ENCODE measurements at places on chromosomes 3 and 15. TPM values are rescaled to one million over a fixed set of nuclear protein-coding genes. Genes with fewer than 3 reads are reported as not detected.

- no peak for DNase-seq
Measured at GRCh38 chr15:92989470-92989869, 89.3 kb downstream of the CHD2 start.

GRCh38 chr3:113274425-113275257, 63.3 kb downstream of the BOC start:
- DNase-seq: no peak

GRCh38 chr3:3629911-3630310, 169.3 kb upstream of the LRRN1 start:
- no peak for DNase-seq

DNA sequence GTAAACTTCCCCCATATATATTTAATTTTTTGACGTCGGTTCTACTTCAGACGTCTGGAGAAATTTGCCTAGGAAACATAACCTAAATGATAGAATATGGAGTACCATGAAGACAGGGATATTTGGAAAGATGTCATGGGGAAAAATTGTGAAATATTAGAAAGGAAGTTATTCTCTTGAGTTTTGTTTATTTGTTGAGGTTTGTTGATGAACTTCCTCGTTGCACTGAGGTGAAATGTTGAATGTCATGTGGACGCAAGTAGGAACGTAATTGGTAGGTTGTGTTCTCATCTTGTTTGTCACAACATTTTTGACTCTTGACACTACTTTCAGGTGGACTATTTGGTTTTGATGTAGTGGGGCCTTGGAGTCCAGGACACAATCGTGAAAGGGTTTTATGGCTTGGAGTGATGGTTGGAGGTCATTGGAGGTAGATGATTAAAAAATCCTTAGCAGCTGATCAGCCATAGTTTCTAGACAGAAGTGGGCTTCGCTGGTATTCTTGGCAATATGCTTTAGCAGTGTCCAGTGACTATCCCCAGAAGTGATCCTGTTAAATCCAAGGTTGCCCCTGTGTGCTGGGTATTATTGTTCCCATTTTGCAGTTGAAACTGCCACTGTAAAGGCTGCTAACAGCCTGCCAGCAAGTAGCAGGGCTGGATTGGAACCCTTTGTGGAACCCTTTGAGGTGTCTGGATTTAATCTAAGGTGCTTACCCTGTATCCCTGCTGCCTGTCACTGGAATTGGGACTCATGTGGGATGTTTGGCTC, 1.5 kb downstream of the ABHD5 start:
- no peak for DNase-seq

- DNase-seq: no peak
Measured at GRCh38 chr15:59002418-59002859, 15.0 kb downstream of the RNF111 start.

DNA sequence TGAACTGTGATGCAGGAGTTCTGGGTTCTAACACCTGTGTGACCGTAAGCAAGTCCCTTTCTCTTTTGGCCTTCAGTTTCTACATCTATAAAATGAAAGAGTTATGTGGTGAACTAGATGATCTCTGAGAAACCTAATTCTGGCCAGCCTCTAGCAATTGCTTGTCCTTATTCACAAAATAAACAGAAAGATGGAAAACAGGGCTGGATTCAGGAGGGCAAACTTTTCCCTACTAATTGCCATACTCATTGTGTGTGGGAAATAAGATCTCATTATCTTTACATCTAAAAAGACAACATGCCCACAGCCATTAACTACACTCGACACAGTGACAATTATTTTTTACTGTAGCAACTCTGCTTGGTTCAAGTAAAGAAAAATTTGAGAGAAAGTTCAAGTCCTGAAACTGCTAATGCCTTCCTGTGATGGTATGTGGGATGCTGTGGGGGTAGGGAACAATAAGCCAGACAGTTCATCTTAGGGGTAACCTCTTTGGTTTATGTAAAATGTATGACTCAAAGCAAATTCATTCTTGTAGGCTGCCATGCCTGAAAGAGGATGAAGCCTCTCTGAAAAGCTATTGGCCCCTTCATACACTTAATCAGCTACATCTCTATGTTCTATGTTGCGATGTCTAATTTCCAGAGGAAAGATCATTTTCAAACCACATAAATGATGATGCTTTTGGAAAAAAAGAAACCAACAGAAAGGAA, 177.6 kb upstream of the BCL6 start:
- DNase-seq: no peak

- DNase-seq: no peak
Measured at GRCh38 chr3:73469331-73469730, 155.4 kb downstream of the PDZRN3 start.

DNA sequence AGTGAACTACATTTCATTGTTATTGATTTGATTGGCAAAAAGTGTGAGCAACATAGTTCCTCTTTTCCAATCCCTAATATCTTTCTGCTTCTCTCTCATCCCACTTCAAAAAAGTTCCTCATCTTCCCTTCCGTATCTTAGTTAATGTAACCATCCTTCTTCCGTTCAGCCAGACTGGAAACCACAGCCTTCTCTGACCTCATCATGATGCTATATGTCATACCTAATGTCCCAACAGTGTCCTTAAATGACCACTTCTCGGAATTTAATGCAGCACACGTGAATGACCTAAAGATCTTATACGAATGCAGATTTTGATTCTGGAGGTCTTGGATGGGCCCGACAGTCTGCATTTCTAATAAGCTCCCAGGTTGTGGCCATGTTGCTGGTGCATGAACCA, 320.3 kb upstream of the SATB1 start:
- DNase-seq: no peak

- DNase-seq: no peak
Measured at GRCh38 chr3:47418167-47419082, 37.6 kb downstream of the PTPN23 start.

GRCh38 chr15:100940767-100941379, 21.7 kb downstream of the LRRK1 start:
- DNase-seq: no peak

- DNase-seq: no peak
Measured at GRCh38 chr3:62161371-62161770, 212.0 kb downstream of the FEZF2 start.

DNA sequence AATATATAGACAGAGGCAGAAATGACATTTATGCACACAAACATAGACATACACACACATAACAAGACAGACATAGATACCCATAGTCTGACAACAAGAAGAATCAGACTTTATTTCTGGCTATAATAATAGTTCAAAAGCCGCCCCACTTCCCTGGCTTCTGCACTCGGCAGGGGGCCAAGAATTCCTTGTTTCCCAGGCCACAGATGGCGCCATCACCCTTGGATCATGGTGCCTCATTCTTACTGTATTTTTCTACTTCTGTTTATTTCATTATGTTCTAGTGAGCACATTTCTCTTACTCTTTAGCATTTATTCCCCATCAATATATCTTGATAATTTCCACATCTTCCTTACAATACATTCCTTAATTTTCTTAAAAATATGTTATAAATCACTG, 387.5 kb downstream of the NLGN1 start:
- DNase-seq: peak; percentile 60

GRCh38 chr15:97736748-97737147, 223.8 kb upstream of the ARRDC4 start:
- DNase-seq: no peak

DNA sequence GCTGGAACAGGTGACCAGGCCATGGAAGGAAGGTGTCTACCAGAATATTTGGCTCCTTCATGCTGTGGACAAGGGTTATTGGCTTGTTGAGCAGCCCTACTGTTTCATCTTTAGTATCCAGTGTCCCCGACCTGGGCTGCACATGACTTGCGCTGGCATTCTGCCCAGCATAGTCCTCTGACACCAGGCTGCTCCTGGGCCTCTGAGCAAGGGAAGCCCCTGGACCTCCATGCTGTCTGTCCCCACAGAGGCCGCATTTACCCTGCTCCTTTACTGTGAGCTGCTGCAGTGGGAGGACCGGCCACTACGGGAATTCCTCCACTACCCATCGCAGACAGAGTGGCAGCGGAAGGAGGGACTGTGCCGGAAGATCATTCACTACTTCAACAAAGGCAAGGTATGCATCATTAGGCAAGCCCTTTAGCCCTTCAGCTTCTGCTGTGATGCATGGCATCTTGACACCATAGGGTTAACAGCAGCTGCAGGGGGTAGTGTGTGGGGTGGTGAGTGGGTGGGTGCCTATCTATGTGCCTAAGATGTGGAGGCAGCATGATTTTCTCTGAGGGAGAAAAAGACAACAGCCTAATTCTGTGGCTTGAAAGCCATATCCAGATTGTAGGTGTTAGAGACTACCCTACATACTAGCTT, 44.0 kb upstream of the MANF start:
- no peak for DNase-seq

Gene SEMA3F
- total RNA-seq: 49.0 TPM

Gene RHCG
- 0.31 TPM for total RNA-seq

Gene TRPC1
- 20.0 TPM for total RNA-seq

Gene KLHL40
- not detected for total RNA-seq

Gene NEK11
- 1.6 TPM for total RNA-seq

Gene LDHAL6B
- not detected for total RNA-seq

All from WTC11 (cell line).